Gastroesophageal sphincter (tissue), 4 donors: ENCODE measurements at places on chromosomes 7 and 10. TPM values are rescaled to one million over a fixed set of nuclear protein-coding genes. Genes with fewer than 3 reads are reported as not detected.
A peak's percentile ranks its signal among the peaks of the same experiment; 100 is the strongest.

GRCh38 chr10:12949248-12949647 lies 52.3 kb downstream of the CCDC3 start:
- no peak for ATAC-seq

GRCh38 chr10:96548589-96548988 lies 34.9 kb upstream of the TLL2 start:
- ATAC-seq, result no peak

- no peak for ATAC-seq
Measured at GRCh38 chr7:27249724-27250556, 7.3 kb downstream of the EVX1 start.

DNA sequence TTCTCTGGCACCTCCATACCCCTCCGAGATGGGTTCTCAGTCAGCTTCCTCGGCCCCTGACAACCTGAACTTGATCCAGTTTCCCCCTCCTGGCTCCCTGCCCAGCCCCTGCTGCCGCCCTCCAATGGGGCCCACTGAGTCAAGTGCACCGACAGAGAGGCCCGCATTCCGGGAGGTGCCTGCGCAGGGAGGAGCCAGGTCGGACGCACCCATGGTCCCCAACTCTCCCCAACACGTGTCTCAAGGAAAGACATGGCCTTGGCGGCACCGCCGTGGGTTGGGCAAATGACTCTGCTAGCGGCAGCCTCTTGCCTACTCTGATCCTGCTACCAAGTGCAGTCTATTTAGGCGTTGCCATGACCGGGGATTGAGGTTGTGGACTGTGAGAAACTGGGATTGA lies 275.3 kb downstream of the SNX13 start:
- ATAC-seq, result no peak

GRCh38 chr7:111825046-111825445 lies 262.8 kb upstream of the IMMP2L start:
- no peak for ATAC-seq

GRCh38 chr7:27872356-27873275 lies 132.7 kb downstream of the TAX1BP1 start:
- no peak for ATAC-seq

DNA sequence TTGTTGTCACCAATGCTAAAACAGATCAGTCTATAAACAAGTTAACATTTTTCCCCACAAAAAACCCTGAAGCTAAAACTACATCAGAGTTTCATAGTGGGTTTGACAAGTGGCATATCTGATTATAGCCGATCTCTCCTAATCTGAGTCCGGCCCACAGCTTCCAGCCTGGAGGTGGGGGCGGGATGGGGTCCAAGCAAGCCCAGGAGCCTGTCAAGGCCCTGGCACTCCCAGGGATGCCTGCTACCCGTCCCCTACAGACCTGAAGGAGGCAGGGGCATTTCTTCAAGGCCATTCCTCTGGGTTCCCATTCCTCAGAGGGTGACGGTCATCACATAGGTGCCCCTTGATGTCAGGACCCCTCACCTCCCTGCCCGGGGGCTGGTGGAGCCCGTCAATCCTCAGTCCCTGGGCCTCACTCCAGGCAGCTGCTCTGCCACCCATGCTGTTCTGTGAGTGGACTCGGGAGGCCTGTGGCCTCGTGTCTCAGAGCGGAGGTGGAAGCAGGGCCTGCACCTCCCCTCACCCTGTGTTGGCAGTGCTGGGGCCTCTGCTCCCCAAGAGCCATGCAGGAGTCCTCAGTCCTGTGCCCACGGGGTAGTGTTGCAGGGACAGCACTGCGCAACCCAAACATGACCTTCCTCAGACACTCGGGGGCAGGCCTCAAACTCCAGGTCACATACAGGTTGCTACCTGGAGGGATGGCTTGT lies 8.8 kb downstream of the DPYSL4 start:
- ATAC-seq, result no peak

- no peak for ATAC-seq
Measured at GRCh38 chr10:71823356-71823755, 27.7 kb downstream of the PSAP start.

GRCh38 chr7:45000093-45001032 lies at the start of gene CCM2:
Gene CCM2 (plus strand): TSS chr7:45000201. CDS start chr7:45000334, 133 bp downstream.
- peak; percentile 37 for ATAC-seq

GRCh38 chr7:129213828-129214227 lies 11.0 kb upstream of the AHCYL2 start:
- ATAC-seq, result no peak

GRCh38 chr10:80278480-80278879 lies 11.0 kb downstream of the MAT1A start:
- no peak for ATAC-seq

GRCh38 chr7:18475488-18475887 lies 20.1 kb upstream of the HDAC9 start:
- ATAC-seq, result no peak

DNA sequence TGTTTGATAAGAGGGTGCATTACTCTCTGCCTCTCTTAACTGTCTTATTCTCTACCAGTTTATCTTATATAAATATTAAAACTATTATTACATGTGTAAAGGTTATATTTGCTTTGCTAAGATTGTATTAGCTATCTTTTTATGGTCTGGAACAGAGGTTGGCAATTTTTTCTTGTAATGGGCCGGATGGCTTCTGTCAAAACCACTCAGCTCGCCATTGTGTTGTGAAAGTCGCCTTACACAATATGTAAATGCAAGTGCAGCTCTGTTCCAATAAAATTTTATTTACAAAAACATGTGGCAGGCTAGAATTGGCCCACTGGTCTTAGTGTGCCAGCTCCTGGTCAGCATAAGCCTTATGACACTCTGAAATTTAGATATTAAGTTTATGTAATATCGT lies 185.8 kb downstream of the SDK1 start:
- no peak for ATAC-seq

DNA sequence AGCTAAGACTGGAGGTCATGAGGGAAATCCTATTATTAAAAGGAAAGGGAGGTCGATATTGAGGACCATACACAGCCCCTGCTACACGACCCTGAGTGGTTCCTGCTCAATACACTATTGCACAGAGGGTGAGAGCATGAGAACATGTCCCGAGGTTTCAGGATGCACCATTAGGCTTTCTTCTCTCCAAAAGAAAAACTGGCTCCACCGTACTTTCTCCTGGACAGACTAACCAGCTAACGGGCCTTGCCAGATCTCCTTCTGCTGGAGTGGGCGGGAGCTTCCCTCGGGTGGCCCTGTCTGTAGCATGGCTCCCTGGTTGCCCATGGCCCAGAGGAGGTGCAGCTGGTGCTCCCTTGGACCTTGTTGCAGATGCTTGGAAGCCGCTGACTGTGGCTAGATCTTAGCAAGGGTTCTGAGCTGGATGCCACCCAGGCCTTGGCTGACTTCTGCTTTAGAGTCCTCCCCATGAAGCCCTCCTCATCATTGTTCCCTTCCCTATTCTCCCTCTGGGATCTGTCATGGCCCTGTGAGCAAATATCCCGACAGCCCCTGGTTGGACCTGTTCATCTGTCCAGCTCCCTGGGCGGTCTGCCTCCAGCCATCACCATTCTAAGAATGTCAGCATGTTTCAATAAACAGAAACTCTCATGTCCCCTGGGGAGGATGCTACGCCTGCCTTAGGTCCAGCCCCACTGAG lies 52.9 kb upstream of the SHH start:
- no peak for ATAC-seq

DNA sequence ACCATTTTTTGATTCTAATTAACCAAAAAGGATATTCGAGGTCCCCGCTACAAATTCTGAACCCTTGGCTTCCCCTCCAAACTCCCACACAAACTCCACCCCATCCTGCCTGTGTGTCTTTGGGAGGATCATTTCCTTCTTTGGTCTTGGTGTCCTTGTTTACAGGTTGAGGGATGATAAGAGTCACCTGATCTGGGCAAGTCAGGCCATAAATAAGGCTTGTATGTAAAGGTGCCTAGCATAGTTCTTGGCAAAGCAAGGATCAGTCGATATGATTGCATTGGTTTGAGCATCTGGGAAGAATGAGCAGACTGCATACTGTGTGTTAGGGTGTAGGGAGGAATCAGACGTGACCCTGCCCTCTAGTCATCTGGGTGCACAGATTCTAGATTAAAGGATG lies 1.6 kb upstream of the SGPL1 start:
- ATAC-seq, result no peak

DNA sequence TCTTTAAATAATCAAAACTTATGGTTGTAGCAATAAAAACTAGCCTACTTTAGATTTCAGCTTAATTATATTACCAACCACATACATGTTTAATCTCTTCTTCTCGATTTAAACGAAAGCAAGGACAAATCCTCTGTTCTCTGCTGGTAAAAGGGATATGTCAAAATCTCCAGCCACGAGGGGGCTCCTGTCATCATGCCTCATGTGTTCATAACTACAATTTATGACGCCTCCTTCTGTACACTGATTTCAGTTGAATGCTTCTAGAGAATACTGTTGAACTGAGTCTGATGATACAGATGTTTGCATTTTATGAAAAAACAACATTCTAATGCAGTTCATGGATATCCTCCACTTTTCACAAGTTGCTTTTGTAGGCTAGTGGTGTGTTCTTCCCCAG lies 220.0 kb upstream of the DPP6 start:
- no peak for ATAC-seq

DNA sequence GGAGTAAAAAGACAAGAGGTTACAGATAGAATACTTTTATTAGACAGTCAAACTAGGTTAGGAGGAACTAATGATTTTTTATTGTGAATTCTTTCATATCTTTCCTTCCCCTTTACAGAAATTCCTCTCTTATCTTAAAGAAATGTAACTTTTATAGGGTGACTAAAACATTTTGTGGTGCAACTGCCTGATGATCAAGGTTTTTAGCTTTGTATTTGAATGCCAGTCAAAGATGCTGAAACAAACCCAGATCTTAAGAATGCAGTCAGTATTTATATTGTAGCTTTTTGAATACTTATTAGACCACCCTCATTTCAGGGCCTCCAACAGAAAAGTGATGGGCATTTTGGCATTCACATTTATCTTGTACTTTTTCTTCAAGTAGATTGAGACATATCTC lies 27.4 kb downstream of the TAX1BP1 start:
- ATAC-seq, result no peak

DNA sequence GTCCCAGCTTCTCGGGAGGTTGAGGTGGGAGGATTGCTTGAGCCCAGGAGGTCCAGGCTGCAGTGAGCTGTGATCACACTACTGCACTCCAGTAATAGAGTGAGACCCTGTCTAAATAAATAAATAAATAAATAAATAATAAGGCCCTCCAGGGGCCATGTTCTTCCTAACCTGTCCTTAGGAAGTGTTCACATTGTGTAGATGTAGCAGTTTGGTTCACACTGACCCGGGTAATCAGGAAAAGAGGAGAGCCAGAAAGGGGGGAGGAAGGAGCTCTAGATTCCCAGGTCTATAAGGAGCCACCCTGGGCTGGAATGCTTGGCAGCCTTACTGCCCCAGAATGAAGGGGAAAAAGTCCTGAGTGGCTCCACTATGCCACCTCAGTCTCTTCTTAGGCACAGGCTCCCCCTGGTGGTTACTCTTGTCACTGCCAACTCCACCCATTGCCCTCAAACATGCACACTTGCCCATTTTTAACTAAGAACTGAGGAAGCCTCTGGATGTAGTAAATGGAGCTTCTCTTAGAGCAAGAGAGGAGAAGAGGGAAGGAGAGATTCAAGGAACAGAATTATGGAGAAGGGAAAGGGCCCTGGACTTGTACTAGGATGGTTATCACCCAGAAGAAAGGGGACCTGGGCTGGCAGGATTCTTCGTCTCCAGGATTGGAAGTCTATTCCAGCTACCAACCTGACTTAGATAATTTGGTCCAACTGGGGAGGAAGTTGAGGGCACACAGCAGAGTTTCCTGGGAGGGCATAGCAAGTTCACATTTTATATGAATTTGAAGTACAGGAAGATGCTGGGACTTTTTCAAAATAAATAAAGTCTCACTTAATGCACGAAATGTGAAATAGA lies 7.8 kb downstream of the HPS6 start:
- peak; percentile 83 for ATAC-seq

- no peak for ATAC-seq
Measured at GRCh38 chr7:461117-461452, 58.6 kb downstream of the PDGFA start.

DNA sequence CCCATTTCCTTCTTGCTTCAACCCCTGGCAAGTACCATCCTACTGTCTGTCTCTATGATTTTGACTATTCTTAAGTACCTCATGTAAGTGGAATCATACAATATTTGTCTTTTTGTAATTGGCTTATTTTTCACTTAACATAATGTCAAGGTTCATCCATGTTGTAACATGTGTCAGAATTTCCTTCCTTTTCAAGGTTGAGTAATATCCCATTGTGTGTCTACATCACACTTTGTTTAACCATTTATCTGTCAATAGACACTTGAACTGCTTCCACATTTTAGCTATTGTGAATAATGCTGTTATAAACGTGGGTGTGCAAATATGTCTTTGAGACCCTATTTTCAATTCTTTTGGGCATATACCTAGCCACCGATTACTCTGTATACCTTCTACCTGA lies 14.0 kb upstream of the CDK14 start:
- ATAC-seq, result no peak

DNA sequence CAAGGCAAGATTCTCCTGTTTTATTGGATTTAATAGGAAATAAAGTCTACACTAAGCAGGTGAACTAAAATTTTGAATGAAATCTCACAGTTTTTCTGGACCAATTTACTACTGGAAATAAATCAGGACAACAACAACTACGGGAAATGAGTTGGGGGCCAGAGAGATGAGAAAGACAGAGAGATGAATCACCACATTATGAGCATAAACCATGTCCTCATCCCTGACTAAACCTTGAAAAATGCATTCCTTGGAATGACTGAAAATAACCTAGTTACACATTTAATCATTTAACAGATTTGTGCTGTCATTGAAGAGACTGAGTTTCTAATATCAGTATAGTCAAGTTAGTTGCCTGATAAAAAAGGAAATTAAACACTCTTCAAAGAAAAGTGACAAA lies 608.4 kb upstream of the KCND2 start:
- no peak for ATAC-seq

GRCh38 chr10:6461961-6462360 lies 118.1 kb downstream of the PRKCQ start:
- ATAC-seq, result no peak

GRCh38 chr10:132057191-132057681 lies 8.5 kb upstream of the JAKMIP3 start:
- ATAC-seq, result no peak

The AKR1D1 gene
- not detected for total RNA-seq

The GIMAP6 gene
- total RNA-seq, result 45.4 TPM

The FFAR4 gene
- not detected for total RNA-seq
